ENCODE measurements at places on chromosomes 7 and 10.

GRCh38 chr10:71631007-71631861 lies 88.3 kb downstream of the C10orf105 start:
- no peak for DNase-seq

GRCh38 chr7:154255324-154255723 lies 203.1 kb downstream of the DPP6 start:
- DNase-seq: no peak

- peak; percentile 27 for DNase-seq
Observed at GRCh38 chr10:51139176-51139575, 64.9 kb downstream of the PRKG1 start.

DNA sequence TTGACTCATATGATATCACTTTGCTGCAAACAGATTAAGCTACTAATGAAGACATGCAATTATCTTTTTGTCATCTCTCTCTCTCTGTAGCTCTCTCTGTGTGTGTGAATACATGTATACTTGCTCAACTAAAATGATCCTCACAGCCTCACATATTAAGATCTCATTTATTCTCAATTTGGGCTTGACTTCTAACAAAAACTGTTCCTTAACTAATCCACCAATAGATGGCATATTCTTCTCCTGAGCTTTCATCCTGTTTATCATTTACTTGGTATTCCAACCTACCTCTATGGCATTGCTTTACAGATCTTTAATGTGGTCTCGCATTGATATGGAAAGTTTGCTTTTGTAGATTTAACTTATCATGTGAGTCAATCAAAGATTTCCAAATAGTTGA lies 540.4 kb downstream of the CNTNAP2 start:
- DNase-seq: no peak
